ENCODE measurements at places on chromosomes 4 and X.

DNA sequence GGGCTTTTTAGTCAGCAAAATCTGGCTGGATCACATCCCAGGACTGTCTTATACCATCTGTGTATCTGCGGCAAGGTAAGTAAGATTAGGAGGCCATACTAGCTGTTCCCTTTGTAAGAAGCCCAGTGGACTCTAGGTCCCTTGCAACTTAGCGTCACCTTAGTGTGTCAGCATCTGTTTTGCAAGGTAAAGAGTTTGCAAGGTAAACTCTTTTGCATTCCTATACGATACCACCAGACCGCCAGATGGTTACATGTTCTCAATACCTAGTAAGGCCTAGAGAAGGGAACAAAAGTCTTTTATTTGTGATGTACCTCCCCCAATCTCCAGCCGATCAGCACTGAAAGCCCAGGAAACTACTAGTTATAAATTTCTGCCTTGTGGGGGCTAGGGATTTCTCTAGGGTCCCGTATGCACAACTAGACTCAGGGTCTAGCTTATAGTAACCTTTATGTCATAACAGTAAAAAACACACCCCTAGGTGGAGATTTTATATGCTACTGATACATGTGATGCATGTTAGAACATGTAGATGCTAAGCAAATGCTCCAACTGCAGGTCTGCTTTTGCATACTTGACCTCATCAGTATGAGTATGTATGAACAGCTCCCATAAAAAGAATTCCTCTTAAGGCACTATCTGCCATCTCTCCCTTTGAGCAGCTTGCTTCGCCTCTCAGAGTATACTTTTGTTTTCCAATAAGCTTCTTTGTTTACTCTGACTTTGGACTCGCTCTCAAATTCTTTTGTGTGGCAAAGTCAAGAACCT is 78.4 kb downstream of the KCNIP4 start:
- no peak for DNase-seq

GRCh38 chr4:183355405-183355804 is 33.2 kb upstream of the CLDN24 start:
- no peak for DNase-seq

DNA sequence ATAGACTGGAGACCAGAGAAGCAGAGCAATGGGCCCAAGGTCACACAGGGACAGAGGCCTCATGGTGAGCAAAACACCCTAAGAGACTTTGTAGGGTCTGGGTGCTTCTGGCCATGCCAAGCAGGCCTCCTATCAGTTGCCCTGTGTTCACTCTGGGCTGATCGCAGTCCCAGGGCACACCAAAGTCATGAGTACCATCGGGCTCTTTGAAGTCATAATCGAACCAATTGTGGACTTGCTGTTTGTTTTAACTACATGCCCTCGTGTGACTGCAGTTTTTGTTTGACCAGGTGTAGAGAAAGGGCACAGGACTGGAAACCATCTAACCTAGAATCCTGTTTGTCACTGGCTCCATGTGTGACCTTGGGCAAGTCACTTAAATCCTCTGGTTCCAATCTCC is 172.5 kb upstream of the CPEB2 start:
- no peak for DNase-seq

DNA sequence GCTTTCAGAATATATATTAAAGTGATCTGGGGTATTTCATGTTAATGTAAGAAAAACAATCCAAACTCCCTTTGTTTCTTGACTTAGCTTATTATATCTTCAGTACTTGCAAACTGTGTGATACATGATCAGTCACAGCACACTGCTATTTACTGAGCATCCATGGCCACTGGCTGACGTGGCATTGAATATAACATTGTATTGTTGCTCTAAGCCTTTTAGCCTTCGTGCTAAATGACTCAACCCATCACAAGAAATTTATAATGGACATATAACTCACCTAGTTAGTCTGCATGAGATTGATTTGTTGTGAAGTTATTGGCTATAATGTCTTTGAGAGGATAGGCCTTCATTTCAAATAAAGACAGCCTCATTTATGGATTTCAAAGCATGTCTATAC is 642.6 kb downstream of the IL1RAPL1 start:
- DNase-seq, result no peak

DNA sequence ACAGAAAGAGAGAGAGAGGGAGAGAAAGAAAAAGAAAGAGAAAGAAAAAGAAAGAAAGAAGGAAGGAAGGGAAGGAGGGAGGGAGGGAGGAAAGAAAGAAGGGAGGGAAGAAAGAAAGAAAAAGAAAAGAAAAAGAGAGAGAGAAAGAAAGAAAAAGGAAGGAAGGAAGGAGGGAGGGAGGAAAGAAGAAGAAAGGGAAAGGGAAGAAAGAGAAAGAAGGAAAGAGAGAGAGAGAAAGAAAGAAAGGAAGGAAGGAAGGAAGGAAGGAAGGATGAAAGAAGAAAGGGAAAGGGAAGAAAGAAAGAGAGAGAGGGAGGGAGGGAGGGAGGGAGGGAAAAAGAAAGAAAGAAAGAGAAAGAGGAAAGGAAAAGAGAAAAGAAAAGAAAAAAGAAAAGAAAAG is 10.8 kb downstream of the OPHN1 start:
- no peak for DNase-seq

DNA sequence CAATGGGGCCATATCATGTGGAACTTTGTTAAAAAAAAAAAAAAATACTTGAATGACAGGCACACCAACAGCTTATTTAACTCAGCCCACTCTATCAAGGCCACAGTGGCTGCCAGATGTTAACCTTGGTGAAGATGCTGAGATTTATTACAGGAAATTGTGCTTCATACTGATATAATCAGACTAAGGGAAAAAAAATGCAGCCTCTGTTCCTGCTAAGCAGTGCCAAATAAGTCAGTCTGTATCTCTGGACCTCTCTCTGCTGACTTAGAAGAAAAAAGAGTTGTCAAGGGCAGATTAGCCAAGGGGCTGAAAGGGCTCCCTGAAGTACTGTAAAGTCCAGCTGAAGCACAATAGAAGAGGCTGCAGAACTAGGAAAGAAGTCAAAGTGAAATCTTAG is 677.7 kb upstream of the HTR2C start:
- DNase-seq, result no peak

Measured in stimulated activated CD4-positive, alpha-beta T cell treated with anti-CD3 and anti-CD28 coated beads, Interleukin-1b, Interleukin-23, amount 100 ng/mL, for 1 hour (primary cell).